ENCODE measurements at places on chromosomes 1 and 21.

DNA sequence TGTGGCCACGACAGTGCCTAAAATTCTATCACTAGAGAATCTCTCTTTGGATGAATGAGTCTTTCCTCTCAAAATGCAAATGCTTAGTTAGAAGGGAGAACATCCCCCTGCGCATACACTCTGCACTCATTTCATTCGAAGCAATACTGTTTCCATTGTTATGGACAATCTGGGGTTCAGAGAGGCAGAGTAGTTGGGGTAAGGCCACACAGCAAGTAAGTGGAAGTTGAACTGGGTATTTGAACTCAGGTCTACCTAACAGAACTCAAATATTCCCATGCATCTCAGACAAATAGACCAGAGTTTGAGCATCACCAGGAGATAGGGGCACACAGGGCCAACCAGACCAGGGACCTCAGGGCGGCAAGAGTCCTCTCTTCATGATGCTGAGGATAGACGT lies 25.5 kb downstream of the RAP1GAP start:
- DNase-seq, result no peak

DNA sequence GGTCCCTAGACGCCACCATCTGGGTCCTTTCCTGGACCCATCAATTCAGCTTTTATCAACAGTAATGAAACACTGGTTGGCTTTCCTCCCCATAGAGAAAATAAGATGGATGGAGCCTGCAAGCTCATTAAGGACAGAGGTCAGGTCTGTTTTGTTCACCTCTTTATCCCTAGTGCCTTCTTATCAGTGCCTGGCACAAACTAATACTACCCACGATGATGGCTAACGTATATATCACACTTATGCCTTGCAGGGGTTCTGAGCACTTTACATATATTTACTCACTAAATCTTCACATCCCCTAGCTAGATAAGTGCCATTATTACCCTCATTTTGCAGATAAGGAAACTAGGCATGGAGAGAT lies 5.1 kb upstream of the UBXN10 start:
- no peak for DNase-seq

GRCh38 chr1:31181515-31182343 lies 58.0 kb downstream of the NKAIN1 start:
- no peak for DNase-seq

DNA sequence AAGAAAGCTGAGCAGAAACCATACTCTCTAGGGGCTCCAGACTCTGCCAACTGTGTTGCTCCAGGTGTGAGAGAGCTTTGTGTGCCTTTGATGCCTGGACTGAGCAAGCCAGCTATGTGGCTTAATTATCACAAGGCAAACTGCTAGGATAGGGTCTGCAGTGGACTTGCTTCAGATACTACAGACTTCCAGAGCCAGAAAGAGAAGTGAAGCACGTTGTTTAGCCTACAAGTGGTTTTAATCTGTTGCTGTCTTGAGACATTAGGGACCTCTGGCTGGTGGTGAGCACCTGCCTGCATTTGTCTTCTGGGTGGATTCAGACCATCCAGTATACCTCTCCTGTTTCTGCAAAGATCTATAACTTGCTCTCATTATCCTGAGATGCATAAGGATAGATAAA lies 353.4 kb upstream of the PLXNA2 start:
- no peak for DNase-seq

- no peak for DNase-seq
Measured at GRCh38 chr1:67833602-67833940, 304 bp upstream of the GNG12 start.

- DNase-seq, result peak; percentile 77
Measured at GRCh38 chr1:10045480-10046355, 13.0 kb downstream of the UBE4B start.

DNA sequence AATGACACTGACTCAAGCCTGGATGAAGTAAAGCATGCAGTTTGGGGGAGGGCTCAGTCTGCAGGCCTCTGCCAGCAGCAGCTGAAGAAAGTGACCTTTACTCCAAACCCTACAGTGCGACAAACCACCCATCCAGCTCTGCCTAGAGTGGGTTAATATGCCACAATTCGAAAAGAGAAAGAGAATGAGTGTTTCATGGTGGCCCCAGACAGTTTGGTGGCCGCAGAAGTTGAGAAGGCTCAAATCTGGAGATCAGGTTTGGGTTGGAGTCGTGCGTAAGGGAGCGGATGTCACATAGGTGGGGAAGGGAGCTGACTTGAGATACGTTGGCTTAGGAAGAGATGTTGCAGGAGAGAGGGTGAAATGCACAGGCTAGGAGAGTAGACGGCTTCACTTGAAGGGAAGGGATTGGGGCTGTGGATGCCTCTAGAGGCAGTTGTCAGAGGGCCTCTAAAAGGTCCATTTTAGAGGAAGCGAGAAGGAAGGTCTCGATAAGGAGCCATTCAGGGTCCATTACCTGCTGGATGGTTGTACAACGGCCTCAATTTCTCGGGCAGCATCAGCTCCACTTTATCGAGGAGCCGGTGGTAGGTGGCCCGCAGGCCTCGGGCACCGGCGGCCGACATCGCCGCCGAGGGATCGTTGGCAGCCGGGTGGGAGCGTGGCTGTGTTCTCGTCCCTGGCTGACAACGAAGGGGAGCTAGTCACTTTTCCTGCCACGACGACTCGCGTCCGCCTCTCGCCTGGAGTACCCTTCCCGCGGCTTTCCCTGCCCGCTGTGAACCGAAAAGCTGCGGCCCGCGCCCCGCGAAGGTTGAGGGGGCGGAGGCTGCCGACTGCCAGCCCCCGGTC lies 1.0 kb upstream of the DCAF6 start:
- DNase-seq, result no peak

DNA sequence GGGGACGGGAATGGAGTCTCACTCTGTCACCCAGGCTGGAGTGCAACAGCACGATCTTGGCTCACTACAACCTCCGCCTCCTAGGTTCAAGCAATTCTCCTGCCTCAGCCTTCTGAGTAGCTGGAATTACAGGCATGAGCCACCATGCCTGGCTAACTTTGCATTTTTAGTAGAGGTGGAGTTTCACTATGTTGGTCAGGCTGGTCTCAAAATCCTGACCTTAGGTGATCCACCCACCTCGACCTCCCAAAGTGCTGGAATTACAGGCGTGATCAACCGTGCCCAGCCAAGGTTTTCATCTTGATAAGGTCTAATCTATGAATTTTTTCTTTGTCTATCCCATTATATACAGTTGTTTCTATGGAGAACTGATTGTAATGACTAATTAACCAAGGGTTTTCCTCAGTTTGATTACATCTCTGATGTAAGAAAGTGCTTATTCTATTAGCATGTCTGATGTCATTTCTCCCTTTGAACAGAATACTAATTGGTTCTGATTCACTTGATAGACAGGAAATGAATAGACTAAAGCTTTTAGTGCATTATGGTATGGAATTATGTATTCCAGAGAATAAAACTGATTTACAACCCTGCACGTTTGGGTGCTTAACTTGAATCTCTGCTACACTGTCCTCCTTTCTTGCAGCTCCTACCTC lies 11.9 kb downstream of the PACC1 start:
- DNase-seq, result no peak

DNA sequence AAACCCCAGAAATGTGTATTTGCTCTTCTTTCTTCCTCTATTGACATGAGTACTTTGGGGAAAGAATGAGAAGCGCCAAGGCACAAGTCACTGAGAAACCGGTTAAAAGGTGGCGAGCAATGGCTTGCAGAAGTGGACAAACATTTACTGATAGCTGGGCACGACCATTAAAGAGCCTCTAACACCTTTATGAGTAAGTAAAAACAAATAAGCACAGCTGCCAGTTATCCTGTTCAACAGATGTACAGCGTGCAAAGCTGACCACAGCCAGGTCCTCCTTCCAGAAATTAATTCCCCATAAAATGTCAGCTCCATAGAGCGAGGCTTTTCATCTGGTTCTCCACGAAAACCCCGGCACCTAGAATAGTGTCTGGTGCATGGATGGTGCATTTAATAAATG lies 72.7 kb downstream of the CAPZB start:
- DNase-seq, result no peak

DNA sequence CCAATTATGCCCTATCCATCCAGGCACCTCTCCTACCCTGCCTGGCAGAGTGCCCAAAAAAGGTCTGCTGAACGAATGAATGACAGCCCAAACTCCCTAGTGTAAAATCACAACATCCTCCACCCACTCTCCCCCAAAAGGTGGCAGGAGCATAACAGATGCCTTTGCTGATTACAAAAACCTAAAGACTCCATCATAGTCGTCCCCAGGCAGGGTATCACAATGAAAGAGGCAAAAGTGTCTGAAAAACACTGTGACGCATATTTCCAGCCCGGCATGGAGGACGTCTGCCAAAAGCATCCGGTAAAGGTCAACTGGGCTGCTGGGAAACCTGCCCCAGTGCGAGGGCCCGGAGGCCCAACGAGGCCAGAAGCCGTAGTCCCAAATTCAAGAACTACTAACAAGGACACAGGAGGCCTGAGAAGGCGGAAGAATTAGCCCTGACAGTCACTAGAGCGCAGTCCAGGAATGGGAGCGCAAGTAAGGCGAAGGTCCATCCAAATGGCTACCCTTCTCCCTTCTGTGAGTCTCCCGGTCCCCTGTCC lies 576 bp downstream of the SMIM12 start:
- no peak for DNase-seq

- DNase-seq, result no peak
Measured at GRCh38 chr21:37670883-37671282, 245.4 kb downstream of the KCNJ6 start.

DNA sequence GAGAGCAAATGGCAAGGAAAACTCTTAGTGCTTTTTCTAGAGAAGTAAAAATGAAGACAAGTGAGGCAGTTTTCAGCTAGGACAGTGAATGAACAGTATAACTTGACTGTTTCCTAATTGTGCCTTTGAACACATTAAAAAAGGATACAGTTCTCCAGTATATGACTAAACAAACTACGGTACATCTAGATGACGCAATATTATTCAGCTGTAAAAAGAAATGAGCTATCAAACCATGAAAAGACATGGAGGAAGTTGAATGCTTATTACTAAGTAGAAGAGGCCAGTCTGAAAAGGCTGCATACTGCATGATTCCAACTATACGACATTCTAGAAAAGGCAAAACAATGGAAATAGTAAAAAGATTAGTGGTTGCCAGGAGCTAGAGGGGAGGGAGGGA lies 206.3 kb downstream of the SIPA1L2 start:
- no peak for DNase-seq

DNA sequence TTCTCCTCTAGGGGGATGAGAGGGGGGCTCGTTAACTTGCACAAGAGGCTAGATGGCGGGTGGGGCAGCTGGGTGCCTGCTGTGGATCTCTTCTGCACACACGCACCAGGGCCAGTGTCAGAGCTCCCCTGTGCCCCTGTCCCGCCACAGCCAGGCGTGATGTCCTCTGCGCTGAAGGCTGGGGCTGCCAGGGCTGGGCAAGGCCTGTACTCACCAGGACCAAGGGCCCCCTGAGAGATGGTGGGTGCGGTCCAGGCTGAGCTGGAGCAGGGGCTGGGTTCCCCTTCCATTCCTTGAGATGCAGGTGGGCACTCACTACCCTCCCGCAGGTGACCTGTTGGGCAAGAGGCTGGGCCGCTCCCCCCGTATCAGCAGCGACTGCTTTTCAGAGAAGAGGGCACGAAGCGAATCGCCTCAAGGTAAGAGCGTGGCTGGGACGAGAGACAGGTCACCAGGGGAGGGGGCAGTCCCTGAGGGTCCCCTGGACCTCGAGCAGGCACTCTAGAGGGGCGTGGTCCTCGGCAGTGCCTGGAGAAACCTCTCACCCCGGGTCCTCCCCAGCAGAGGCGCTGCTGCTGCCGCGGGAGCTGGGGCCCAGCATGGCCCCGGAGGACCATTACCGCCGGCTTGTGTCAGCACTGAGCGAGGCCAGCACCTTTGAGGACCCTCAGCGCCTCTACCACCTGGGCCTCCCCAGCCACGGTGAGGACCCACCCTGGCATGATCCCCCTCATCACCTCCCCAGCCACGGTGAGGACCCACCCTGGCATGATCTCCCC lies 15.2 kb downstream of the SAMD11 start:
- no peak for DNase-seq

- DNase-seq, result no peak
Measured at GRCh38 chr1:179126338-179127060, 44.6 kb downstream of the TOR3A start.

GRCh38 chr21:45460611-45461368 lies 55.8 kb downstream of the COL18A1 start:
- DNase-seq, result peak; percentile 61

DNA sequence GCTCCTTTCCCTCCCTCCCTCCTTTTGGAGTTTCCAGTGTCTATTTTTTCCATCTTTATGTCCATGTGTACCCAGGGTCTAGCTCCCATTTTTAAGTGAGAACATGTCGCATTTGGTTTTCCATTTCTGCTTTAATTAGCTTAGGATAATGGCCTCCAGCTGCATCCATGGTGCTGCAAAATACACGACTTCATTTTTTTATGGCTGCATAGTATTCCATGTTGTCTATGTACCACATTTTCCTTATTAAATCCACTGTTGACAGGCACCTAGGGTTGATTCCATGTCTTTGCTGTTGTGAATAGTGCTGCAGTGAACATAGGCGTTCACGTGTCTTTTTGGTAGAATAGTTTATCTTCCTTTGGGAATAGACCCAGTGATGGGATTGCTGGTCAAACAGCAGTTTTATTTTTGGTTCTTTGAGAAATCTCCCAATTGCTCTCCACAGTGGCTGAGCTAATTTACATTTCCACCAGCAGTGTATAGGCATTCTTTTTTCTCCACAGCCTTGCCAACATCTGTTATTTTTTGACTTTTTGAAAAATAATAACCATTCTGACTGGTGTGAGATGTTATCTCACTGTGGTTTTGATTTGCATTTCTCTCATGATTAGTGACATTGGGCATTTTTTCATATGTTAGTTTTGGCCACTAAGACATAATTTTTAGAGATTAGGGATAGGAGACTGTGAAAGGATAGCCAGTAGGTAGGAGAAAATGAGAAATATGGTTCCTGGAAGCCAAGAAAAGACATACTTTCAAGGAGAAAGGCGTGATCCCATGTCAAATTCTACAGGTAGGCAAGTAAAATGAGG lies 50.4 kb downstream of the ADAMTS1 start:
- no peak for DNase-seq

DNA sequence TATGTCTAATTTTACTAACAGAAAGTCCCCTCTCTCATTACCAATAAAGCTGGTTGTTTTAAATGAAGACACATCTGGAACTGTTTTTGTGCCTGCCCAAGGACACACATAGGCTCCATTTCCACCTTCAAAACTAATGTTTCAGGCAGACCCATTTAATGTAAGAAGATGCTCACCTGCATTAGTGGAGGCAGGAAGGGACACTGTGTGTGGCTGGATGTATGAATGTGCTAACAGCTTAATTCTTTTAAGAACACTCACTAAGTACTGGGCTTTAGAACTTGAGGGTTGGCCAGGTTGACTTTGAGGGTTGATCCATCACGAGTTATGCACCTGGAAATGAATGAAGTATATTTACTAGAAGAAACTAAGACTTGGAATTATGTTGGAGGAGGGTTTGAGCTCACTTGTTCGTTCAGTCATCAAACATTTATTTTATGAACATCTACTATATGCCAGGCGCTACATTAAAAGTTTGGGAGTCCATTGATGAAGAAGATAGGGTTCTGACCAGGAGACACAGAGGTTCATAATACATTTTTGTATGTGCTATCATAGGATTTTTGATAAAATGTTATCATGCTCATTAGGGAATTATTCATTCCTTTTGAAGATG lies 5.4 kb downstream of the JUN start:
- no peak for DNase-seq

GRCh38 chr1:9737671-9738070 lies 86.1 kb downstream of the CLSTN1 start:
- DNase-seq, result no peak
